Cerebellum (tissue), 4 donors: ENCODE measurements at places on chromosomes 5 and 9.
A peak's percentile ranks its signal among the peaks of the same experiment; 100 is the strongest.

- DNase-seq: no peak
Observed at GRCh38 chr9:85909390-85909789, 31.6 kb upstream of the NAA35 start.

GRCh38 chr9:97906236-97906831, 16.0 kb downstream of the TRMO start:
- DNase-seq: peak; percentile 27

- peak; percentile 41 for DNase-seq
Observed at GRCh38 chr5:115626445-115626823, 598 bp upstream of the TMED7 start.

DNA sequence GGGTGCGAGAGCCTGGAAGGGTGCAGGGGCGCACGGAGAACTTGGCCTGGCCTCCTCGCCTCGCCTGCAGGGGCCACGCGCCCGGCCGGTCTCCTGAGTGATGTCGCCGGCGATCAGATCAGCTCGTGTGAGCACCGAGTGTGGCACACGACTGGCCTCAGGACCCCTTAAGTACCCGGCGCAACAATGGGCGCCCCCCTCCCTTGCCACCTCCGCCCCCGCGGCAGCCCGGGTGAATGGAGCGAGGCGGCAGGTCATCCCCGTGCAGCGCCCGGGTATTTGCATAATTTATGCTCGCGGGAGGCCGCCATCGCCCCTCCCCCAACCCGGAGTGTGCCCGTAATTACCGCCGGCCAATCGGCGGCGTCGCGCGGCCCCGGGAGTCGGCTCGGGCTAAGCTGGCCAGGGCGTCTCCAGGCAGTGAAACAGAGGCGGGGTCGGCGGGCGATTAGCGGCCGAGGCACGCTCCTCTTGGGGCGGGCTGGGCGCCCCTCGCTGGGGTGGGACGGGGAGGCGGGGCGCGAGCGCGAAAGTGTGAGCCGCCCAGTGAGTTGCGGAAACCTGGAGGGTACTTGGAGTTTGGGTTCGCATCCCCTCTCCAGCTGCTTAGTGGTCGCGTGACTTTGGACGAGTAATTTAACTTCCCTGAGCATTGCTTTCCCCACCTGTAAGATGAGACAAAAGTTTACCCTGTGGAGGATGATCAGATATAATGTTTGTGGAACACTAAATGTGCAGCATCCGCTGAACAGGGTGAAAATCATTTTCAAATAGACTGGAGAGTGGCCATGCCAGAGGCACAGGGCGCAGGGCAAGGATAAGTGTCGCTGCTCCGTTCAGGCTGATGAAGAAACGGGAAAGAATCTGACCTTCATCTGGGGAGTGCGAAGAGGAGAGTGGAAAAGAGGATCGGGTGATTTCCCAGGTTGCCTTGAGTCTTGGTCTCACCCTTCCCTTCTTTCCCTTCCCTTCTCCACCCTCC, at the start of gene NEUROG1:
Gene NEUROG1, minus strand, starts transcription at position 145 of the 982 bp plus-strand sequence. CDS start 274 bp downstream, outside the sequence.
- no peak for DNase-seq

- no peak for DNase-seq
Observed at GRCh38 chr9:35656348-35656747, 1.5 kb downstream of the RMRP start.

DNA sequence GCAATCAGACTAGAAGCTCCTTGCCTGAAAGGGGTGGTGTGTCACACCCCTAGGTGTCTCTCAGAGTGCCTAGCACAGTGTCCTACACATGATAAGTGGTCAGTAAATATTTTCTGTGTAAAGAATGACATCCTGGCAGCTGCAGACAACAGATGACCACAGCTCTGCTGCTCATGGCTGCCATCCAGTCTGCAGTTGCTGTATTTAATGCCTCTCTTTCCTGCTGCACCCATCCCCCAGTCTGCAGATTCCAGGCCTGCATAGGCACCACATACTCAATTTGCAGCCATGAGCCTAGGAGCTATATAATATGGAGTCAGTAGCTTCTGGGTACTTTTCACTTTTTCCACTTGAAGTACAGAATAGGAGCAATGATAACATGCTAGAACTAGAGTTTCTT, 94.9 kb upstream of the NR4A3 start:
- no peak for DNase-seq

GRCh38 chr5:17177501-17178372, 39.7 kb upstream of the BASP1 start:
- no peak for DNase-seq
